Substantia nigra (tissue), 51 donors: ENCODE measurements at places on chromosomes 1 and 21.

GRCh38 chr1:150484861-150485260 lies 2.4 kb upstream of the TARS2 start:
- no peak for DNase-seq

DNA sequence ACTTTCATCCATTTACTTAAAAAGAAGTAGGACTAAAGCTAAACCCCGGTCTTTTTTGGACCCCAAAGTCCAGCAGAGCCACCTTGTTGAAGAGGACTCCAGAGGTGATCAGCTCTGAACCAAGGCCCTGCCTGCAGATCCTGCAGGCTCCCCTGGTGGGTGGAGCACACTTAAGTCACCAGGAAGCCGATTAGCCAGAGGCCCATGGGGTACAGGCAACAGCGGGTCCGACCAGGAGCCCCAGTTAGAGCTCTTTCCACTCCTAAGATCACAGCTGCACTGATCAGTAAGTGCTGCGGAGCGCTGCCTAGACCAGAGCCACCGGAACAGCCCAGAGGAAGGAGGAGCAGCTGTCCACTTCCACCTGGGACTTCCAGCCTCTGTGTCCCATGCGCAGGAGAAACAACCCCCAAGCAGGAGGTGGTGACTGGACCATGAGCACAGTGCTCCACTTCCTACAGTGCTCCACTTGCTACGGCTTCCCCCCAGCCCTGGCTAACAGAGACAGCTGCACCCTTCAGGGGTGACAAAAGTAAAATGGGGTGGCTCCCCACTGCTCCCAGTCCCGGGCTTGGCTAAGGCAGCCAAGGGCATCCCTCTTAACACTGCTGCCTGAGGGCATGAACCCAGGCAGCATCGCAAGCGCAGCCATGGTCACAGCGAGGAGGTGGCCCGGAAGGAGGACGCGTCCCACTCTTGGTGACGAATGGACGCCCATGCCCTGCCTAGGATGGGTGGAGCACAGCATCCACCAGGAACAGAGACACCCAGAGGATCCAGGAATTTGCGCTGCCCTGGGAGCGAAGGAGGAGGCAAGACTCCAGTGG lies 58.0 kb downstream of the NPHP4 start:
- DNase-seq = no peak

DNA sequence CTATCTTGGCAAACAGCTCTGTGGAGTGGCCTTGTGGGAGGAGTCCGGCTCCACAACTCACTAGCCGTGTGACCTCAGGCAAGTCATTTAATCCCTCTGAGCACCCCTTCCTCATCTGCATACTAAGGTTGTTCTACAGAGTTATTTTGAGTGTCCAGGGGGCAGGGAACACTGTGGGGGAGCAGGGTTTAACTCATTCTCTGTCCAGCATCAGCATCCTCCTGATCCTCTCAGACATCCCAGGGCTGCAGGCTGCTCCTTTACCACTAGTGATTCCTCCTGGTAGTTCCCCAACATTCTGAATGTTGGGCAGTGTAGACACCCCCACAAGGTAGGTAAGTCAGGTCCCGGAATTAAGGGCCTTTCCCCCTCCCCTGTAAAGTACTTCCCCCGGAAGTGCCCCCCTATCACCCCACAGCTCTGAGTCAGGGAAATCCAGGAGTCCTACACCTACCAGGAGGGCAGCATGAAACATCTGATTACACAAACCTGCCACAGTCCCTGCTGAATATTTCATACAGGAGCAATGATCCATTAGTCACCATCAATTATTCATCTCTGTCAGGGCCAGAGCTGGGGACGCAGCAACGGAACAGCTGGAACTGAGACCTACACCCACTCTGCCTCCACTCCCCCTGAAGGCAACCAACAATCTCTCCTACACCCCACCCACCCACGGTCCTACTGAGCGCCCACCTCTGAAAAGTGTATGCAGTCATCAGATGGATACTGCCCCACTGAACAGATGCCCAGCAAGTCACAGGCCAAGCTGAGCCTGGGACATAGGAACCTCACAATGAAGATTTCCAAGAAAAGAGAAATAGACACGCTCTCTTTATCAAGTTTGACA lies 20.5 kb downstream of the SYT2 start:
- no peak for DNase-seq

DNA sequence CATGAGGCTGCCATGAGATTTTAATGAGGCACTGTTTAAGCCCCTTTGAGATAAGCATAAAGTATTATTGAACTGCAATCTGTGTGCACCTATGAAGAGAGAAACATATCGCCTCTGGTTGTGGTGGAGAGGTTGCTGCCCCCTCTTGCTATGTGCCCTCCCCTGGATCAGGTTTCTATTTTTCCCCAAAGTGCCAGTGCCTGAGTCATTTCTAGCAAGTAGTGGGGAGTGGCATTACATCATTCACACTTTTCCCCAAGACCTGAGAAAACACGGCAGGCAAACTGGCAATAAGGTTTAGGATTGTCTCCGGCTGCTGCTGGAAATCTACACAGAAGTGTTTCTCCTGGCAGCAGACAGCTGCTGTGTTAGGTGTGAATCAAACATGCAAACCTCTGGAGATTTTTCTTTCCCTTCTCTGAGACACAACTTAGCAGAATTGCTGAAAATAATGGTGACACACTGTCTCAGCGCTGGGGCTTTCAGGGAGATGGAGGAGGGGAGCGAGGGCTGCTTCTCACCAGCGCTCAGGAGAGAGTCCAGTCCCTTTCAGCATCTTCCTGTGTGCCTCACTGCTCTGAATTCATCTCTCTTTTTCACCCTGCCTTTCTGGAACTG lies 13.7 kb upstream of the RGS16 start:
- DNase-seq = no peak

GRCh38 chr1:107936498-107937481 lies 28.2 kb downstream of the VAV3 start:
- DNase-seq = peak; percentile 6

DNA sequence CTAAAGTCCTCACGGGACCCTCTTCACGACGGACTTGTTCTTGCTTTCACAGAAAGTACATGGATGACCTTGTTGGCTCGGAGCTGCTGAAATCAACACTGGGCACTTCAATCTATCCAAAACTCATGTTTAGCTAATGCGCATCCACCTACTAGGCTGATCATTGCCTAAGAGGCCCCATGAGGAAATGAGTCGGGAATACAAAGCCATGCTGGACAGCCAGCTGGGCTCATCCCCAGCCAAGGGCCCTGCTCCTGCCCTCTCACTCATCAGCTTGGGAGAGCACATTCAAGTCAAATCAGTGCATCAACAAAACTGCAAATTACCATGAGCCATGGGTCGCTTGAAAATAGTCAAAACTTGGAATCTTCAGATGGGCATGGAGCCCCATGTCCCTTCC lies 14.8 kb upstream of the HEYL start:
- DNase-seq = no peak

- DNase-seq = no peak
Observed at GRCh38 chr1:226642421-226642820, 93.9 kb downstream of the STUM start.

GRCh38 chr1:83860490-83861221 lies 138.3 kb downstream of the TTLL7 start:
- DNase-seq = peak; percentile 81

DNA sequence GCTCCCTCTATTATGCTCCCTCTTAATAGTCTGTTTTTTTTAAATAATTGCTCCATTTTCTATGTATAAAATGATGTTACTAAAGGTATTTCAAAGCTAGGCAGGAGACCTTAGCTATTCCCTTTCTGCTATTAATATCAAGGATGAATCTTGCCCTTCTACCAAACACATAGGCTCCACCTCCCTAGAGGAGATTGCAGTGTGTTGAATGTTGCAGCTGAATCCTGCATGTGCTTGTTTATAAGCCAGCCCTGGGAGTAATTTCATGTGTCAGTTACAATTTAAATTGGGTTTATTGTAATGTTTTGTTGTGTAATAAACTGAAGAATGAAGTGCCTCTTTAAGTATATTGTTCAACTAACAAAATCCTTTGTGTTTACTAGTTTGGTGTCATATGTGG lies 66.0 kb downstream of the TMEM200B start:
- DNase-seq = no peak

- DNase-seq = no peak
Observed at GRCh38 chr1:44851308-44851707, 8.3 kb upstream of the PTCH2 start.

DNA sequence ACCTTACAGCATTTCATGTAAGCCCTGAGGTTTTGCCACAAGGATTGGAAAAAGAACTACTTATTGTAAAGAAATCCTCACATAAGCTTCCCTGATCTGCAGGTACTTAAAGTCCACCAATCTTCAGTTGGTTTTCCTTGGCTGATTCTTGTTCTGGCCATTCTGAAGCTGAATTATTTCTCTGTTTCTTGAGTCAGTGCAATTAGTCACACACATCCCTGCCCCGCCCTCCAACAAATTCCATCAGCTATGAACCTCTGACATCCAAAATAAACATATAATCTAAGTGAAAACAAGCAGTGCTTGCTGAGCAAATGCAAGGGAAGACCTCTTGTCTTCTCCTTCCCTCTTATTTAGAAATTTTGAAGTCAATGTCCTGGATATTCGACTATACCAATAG lies 8.2 kb upstream of the FNDC7 start:
- DNase-seq = no peak

DNA sequence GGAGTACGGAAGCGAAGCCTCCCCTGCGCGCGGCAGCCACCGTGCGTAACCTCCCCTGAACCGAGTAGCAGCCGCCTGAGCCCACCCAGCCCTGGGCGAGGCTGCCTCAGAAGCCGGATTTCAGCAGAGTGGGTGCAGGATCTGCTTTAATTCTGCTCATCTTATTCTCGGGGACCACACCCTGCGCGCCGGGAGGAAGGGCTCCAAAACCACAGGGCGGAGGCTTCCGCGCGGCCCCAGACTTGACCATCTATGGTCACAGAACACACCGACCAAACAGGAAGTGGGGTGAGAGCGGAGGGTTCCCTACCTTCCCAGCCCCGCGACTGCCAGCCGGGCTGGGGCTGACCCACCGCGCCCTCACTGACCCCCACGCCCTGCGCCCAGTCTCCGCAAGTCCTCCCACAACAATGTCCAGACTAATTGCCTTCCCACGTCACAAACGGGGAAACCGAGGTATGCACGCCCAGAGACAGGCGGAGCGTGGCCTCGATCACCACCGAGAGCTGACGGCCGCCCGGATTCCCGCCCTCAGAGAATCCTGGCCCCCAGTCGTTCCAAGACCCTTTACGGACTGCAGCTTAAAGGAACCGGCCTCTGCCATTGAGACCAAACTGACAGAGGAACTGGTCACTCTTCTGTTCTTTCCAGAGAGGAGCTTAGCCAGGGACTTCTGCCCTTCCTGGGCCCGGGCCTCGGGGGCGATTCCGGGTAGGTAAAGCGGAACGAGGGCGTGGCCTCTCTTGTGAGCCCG lies 595 bp upstream of the CAP1 start:
- DNase-seq = peak; percentile 7

- no peak for DNase-seq
Observed at GRCh38 chr1:175935166-175935565, 191.8 kb upstream of the TNR start.

DNA sequence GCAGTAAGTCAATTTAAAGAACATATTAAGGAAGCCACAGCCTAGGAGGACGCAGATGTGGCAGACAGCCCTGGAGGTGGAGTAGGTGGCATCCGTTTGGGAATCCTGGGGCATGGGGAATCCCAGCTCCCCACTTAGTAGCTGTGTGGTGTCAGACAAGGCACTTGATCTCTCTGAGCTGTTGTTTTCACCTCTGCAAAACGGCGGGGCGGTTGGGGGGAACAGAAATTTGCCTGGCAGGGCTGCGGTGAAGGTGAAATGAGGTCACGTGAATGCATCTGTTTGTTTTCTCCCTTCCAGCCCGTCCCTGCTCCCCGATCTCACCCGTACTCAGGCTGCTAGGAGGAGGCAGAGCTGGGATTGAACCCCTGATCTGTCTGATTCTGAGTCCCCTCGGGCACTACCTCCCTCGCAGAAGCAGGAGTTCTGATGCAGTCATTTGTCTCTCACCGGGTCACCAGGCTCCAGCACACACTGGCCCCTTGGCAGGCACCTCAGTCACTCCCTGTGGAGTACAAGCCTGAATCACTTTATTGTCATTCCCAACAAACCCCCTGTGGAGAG lies 2.2 kb upstream of the LAPTM5 start:
- no peak for DNase-seq

DNA sequence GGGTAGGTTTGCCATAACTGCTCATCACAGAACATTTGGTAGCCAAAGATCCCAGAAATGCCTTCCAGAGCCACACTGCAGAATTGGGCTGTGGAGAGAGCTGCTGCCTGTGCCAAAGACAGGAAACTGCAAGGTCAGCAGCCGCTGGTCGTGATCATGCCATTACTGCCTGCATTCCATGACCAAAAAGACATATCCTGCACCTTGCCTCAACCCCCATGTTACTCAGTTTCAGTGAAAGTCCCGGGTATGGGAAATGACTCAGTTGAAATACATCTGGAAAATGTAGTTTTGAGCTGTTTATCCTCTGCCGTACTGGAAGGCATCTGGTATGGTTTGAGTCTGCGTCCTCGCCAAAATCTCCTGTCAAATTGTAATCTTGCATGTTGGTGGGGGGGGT lies 161.7 kb downstream of the FCRL5 start:
- no peak for DNase-seq

- DNase-seq = no peak
Observed at GRCh38 chr1:184510110-184510509, 123.3 kb downstream of the C1orf21 start.

- peak; percentile 4 for DNase-seq
Observed at GRCh38 chr21:18951271-18952038, 547.9 kb upstream of the TMPRSS15 start.

DNA sequence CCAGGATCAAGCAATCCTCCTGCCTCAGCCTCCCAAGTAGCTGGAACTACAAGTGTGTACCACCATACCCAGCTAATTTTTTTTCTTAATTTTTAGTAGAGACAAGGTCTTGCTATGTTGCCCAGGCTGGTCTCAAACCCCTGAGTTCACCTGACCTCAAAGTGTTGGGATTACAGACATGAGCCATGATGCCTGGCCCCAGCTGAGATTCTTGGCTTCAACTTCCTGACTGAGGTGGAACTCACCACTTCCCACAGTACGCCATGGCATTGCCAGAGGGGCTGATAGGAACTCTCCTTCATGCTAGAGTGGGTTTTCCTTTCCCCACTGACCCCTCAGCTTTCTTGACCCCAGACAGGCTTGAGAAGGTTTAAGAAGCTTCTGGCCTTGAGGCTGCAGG lies 251.0 kb upstream of the CSF3R start:
- no peak for DNase-seq
